ENCODE measurements at places on chromosomes 4 and X.

DNA sequence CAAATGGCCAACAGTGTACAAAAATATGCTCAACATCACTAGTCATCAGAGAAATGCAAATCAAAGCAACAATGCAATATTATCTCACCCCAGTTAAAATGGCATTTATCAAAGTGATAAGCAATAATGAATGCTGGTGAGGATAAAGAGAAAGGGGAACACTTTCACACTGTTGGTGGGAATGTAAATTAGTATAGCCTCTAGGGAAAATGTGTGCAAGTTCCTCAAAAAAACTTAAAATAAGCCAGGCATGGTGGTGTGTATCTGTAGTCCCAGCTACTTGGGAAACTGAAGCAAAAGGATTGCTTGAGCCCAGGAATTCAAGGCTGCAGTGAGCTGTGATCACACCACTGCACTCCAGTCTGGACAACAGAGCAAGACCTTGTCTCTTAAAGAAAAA, 572.1 kb downstream of the NLGN4X start:
- no peak for DNase-seq

DNA sequence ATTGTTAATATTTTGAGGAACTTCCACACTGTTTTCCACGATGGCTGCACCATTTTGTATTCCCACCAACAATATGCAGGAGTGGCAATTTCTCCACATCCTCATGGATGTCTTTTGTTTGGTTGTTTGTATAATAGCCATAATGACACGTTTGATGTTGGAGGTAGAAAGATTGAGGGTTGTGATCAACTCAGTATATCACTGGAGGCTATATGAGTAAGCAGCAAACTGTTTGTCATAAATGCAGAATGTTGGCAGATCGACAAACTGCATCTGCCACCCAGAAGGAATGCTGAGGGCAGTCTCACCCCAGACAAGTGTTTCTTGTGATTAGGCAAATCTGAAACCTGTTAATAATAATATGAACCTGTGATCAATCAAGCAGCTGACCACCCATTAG, 243.9 kb upstream of the WDFY3 start:
- no peak for DNase-seq

GRCh38 chr4:80918004-80918403, 112.5 kb upstream of the BMP3 start:
- no peak for DNase-seq

DNA sequence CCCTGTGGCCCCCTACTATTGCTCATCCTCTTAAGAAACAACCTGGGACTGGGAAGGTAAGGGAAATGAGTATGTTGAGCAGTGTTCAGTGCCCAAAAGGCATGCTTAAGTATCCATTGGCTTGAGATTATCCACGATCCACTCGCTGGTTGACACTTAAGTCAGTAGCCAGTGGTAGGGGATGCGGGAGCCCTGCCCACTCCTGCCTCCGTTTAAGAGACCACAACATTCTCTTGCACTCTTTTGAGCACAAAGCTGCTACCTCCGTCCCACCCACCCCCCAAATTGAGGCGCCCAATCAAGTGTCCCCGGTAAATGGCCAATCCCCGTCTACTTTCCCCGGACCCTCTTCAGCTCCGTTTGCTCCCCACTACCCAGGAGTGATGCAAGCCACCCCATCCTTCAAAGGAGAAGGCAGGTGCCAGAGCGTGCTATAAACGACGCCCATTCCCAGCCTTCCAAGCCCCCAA, 25.0 kb downstream of the UTP14A start:
- DNase-seq = no peak

DNA sequence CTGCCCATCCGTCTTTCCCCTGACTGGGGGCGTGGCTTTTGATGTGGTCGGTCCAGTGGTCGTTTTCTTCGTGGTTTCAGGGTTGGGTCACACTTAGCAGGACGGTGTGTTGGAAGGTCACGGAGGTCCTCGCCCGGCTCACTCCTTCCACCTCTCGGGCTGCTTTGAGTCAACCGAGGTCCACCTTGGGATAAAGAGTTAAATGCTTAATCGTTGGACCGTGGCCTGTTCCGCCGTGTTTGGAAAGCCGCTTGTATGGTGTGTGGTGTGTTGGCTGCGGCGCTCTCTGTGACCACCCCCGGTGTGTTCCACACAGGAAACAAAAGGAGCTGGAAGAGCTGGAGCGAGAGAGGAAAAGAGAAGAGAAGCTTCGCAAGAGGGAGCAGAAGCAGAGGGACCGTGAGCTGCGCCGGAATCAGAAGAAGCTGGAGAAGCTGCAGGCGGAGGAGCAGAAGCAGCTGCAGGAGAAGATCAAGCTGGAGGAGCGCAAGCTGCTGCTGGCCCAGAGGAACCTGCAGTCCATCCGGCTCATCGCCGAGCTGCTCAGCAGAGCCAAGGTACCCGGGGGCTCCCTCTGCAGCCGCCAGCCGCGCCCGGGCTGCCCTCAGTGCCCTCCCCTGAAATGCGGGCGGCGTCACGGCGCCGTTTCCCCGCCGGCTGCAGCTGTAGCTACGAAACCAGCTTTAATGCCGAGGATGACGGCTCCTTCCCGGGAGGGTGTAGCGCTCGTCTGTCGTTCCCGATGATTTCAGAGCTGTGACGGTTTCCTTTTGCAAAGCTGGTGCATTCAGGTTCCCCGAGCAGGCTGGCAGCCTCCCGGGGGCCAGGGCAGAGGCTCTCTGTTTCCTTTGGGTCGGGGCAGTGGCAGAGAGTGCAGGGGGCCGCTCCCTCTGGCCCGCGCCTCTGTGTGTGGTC, 7.7 kb downstream of the AKAP17A start:
- DNase-seq = no peak

Measured in right atrium auricular region (tissue), 2 donors.